HT1080 (cell line): ENCODE measurements at places on chromosomes 2 and 18. TPM values are rescaled to one million over a fixed set of nuclear protein-coding genes. Genes with fewer than 3 reads are reported as not detected.

DNA sequence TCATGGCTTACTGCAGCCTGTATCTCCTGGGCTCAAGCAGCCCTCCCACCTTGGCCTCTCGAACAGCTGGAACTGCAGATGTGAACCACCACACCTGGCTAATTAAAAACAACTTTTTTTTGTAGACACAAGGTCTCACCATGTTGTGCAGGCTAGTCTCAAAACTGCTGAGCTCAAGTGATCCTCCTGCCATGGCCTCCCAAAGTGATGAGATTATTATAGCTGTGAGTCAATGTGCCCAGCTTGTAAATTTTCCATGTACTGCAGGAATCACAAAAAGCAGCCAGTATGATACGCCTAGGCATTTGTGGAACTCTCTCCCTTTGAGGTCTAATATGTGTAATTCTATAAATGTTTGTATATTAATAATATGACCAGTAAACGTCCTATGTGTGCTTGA lies 59.9 kb downstream of the MSH6 start:
- no peak for DNase-seq

DNA sequence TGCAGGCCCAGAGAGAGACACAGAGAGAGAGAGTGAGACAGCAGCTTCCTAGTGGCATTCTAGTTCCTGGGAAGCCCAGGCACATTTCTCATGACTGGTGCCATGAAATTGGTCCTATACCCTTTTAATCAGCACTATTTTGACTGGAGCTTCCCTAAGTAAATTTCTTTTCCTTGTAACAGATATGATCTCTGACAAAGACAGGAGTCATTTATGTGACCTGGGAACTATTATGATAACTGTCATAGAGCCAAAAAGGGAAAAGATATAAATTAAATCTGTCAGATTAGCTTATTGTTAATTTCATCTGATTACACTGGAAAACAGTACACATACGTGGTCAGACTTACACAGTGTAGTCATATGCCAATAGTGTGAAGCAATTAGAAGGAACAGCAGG lies 161.3 kb upstream of the HNRNPA3 start:
- DNase-seq = no peak

The IHH gene
- total RNA-seq = not detected in 2 replicates

The CHN1 gene
- 9.6 and 10.2 TPM in 2 replicates for total RNA-seq
